Activated CD4-positive, alpha-beta memory T cell treated with anti-CD3 and anti-CD28 coated beads, Interleukin-2, amount 10 ng/mL, durations not matched to agents 7 days and 5 days (primary cell): ENCODE measurements at places on chromosomes 1 and 21. TPM values are rescaled to one million over a fixed set of nuclear protein-coding genes. Genes with fewer than 3 reads are reported as not detected.

Gene ST6GALNAC3
- total RNA-seq = not detected

Gene PCSK9
- 0.05 TPM for total RNA-seq

Gene TMEM125
- total RNA-seq = not detected

Gene MMP23B
- 0.63 TPM for total RNA-seq

Gene RHOU
- 4.5 TPM for total RNA-seq

Gene LEFTY2
- total RNA-seq = not detected

Gene LCE2A
- total RNA-seq = not detected

Gene AIM2
- 28.1 TPM for total RNA-seq

Gene BEND5
- 0.80 TPM for total RNA-seq

Gene RPE65
- not detected for total RNA-seq

Gene PGBD5
- not detected for total RNA-seq

Gene NCAM2
- not detected for total RNA-seq

Gene LENEP
- 0.35 TPM for total RNA-seq

Gene OR2T11
- total RNA-seq = not detected

- no peak for DNase-seq
- no peak overlapping the region for H3K4me3 ChIP-seq
- H3K27ac ChIP-seq = no peak overlapping the region
- H3K27me3 ChIP-seq = peaks cover 12% of the 10 kb centered on the region
- no peaks in the 10 kb centered on the region for H3K36me3 ChIP-seq
These were observed 12.8 kb upstream of the E2F2 start for GRCh38 chr1:23543707-23544443.

DNA sequence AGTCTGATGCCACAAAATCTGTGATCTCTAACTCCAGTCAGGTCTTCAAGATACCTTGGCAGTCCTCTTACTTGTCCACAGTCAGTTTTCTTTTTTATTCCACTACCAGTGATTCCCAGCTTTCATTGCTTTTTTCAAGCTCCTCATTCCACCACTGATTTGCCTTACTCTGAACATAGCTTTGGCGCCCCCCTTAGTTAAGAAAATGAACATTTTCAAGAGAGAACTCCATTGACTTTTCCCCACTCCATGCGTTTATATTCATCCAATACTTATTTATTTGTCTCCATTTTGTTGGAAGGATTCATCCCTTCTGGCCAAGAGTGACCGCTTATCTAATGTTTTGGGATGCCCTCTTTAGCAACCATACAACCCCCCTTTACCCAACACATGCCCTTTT, 33.9 kb upstream of the IPO9 start:
- peaks cover 15% of the 10 kb centered on the region for H3K4me1 ChIP-seq
- peaks cover 2% of the 10 kb centered on the region for H3K27me3 ChIP-seq
- no peak overlapping the region for H3K27ac ChIP-seq
- no peak for DNase-seq
- no peaks in the 10 kb centered on the region for H3K36me3 ChIP-seq

DNA sequence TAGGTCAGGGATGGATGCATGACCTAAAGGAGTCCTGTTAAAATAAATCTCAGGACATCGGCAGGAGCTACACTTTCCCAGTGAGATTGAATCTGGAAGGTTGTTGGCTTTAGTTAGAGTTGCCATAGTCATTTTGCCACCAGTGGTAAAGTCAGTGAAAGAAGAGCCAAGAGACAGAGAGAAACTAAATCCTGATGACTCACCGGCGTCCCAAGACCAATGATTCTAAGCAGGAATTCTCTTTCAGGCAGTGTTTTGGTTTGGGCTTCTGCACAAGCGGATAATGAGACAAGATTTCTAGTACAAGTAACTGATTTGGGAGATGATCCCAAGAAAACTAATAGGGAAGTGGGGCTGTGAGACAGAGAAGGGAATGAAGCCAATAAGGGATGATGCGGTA, 88.8 kb upstream of the ETS2 start:
- H3K4me1 ChIP-seq = no peaks in the 10 kb centered on the region
- H3K27ac ChIP-seq = no peak overlapping the region
- H3K36me3 ChIP-seq = no peaks in the 10 kb centered on the region
- no peak overlapping the region for H3K4me3 ChIP-seq
- DNase-seq = no peak

GRCh38 chr1:1929639-1930545, 10.8 kb upstream of the TMEM52 start:
- H3K36me3 ChIP-seq = peaks cover 5% of the 10 kb centered on the region
- no peak overlapping the region for H3K4me3 ChIP-seq

- peak within 1 kb of the TSS; percentile 18 for H3K27ac ChIP-seq
- H3K4me3 ChIP-seq = peak within 1 kb of the TSS; percentile 75
- peak; percentile 39 for DNase-seq
- H3K36me3 ChIP-seq = peaks cover 2% of the 10 kb centered on the region
These were observed at the start of gene FNBP1L for GRCh38 chr1:93447481-93448291. Gene FNBP1L, plus strand, starts transcription at chr1:93448118. Its CDS starts 164 bp downstream, at chr1:93448282.

DNA sequence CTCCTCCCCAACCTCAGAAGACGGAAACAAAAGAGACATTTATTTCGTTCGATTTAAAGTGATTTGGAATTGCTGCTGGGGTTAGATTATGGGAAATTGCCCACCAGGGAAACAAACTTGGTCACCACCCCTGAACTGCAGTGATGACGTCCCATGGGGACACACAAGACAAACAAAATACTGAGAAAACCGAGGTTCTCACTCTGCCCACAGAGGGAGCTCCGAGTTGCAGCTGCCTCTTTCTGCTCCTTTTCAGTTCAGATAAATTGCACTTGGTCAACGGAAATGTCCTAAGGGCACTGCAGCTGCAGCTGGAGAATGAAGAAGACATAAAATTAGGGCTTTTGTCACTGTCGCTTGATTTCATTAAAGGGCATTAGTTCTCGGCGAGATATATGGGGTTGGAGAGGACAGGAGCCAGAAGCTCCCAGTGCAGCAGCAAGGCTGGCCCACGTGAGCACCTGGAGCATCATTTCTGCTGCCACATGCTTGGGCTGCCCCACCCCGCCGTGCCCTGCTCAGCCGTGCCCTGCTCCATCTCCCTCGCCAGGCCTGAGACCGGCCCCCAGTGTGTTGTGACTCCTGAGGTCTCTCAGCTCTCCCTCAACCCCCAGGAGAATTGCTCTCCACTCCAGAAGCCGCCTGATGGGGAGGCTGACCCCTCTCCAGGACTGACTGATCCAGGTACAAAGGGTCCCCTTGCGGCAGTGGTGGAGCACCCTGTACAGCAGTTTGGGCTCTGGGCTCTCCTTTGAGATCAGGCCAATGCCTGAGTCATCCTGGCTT, 231.7 kb upstream of the AJAP1 start:
- H3K27me3 ChIP-seq = no peaks in the 10 kb centered on the region
- H3K36me3 ChIP-seq = no peaks in the 10 kb centered on the region
- DNase-seq = no peak
- no peaks in the 10 kb centered on the region for H3K4me1 ChIP-seq
- H3K27ac ChIP-seq = no peak overlapping the region

DNA sequence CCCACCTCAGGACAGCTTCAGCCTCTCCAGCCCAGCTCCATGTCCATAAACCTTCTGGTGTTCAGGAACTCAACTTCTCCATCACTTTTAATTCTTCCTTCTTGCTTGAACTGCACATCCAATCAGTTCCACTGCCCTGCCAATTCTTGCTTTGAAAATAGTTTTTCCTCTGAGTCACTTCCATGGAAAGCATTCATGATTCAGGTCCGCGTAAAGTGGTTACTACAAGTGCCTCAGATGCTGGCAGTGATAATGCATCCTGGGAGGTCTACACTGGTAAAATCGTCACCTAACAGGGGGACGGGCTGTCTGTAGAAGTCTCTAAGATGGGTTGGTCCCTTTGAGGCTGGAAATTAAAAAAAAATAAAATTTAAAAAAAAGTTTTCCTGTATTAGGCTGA, 25.9 kb upstream of the RCAN1 start:
- H3K4me3 ChIP-seq = peak overlapping the region; percentile 61
- peaks cover 7% of the 10 kb centered on the region for H3K36me3 ChIP-seq
- H3K27ac ChIP-seq = peak overlapping the region; percentile 81
- H3K27me3 ChIP-seq = peaks cover 4% of the 10 kb centered on the region
- H3K4me1 ChIP-seq = peaks cover 41% of the 10 kb centered on the region

- H3K27ac ChIP-seq = no peak overlapping the region
- H3K36me3 ChIP-seq = no peaks in the 10 kb centered on the region
- H3K4me1 ChIP-seq = peaks cover 5% of the 10 kb centered on the region
- no peak overlapping the region for H3K4me3 ChIP-seq
- no peak for DNase-seq
These were observed 149.5 kb downstream of the FGGY start for GRCh38 chr1:59446257-59446901.

DNA sequence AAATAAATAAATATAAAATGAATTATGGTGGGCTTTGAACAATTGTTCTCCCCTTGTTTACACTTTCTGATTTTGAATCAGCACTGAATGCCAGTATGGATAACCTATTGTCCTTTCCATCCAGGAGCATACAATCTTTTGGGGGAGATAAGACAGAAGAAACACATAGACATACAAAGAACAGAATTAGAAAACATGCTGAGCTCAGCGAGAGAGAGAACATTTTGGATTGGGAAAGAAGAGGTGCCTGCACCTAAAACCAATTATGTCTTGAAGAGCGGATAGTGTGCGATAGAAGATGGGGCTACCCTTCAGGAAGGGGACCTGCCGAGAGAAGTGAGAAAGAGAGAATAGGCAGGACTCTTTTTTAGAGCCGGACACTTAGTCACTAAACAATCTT, 6.6 kb downstream of the PGM1 start:
- H3K27ac ChIP-seq = no peak overlapping the region
- peaks cover 12% of the 10 kb centered on the region for H3K4me1 ChIP-seq
- H3K4me3 ChIP-seq = no peak overlapping the region
- no peaks in the 10 kb centered on the region for H3K27me3 ChIP-seq
- peaks cover 19% of the 10 kb centered on the region for H3K36me3 ChIP-seq

GRCh38 chr1:7679159-7679872, 91.8 kb upstream of the VAMP3 start:
- no peaks in the 10 kb centered on the region for H3K4me1 ChIP-seq
- no peaks in the 10 kb centered on the region for H3K36me3 ChIP-seq
- no peak overlapping the region for H3K27ac ChIP-seq
- no peak for DNase-seq
- H3K27me3 ChIP-seq = peaks cover 13% of the 10 kb centered on the region

- peaks cover 20% of the 10 kb centered on the region for H3K27me3 ChIP-seq
- DNase-seq = no peak
- H3K36me3 ChIP-seq = no peaks in the 10 kb centered on the region
- no peak overlapping the region for H3K27ac ChIP-seq
These were observed 84.4 kb downstream of the RNF220 start for GRCh38 chr1:44489481-44489880.

GRCh38 chr1:47013293-47013692, 10.2 kb upstream of the CYP4X1 start:
- H3K4me1 ChIP-seq = no peaks in the 10 kb centered on the region
- H3K27ac ChIP-seq = no peak overlapping the region
- H3K36me3 ChIP-seq = no peaks in the 10 kb centered on the region
- no peak overlapping the region for H3K4me3 ChIP-seq
- DNase-seq = no peak

DNA sequence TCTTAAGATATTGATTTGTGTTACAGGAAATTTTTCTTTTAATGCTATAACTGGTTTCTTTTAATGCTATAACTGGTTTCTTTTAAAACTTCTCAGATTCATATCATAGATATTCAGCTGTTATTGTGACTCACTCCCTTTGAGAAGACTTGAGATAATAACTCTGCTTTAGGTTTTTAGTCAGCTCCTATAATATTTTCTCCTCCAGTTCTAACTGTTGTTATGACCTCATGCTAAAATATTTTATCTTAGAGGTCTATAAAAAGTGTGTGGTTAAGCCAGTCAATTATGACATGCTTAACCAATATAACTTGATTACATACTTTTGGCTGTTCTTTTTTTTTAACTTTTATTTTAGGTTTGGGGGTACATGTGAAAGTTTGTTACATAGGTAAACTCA, 280.2 kb downstream of the PTGER3 start:
- H3K27ac ChIP-seq = no peak overlapping the region
- DNase-seq = no peak
- H3K4me1 ChIP-seq = peaks cover 4% of the 10 kb centered on the region
- H3K27me3 ChIP-seq = no peaks in the 10 kb centered on the region
- H3K36me3 ChIP-seq = no peaks in the 10 kb centered on the region

DNA sequence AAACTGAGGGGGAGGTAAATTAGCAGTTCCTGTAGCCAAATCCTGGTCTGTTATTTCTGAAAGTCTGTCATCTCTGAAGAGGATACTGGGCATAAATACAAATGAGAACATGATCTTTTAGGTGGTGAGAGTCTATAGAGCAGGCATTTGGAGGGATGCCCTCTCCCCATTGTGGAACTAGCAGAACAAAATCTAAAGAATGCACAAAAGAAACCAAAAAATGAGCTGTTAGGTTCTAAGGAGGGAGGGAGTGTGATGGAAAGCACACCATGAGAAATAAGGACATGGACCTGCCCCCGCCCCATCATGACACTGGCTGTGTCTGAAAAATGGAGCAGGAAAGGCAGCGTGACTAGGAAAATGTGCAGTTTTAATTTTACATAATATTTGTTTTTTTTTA, 262.0 kb downstream of the KIF26B start:
- no peak for DNase-seq
- no peaks in the 10 kb centered on the region for H3K27me3 ChIP-seq
- no peak overlapping the region for H3K27ac ChIP-seq
- no peaks in the 10 kb centered on the region for H3K4me1 ChIP-seq

DNA sequence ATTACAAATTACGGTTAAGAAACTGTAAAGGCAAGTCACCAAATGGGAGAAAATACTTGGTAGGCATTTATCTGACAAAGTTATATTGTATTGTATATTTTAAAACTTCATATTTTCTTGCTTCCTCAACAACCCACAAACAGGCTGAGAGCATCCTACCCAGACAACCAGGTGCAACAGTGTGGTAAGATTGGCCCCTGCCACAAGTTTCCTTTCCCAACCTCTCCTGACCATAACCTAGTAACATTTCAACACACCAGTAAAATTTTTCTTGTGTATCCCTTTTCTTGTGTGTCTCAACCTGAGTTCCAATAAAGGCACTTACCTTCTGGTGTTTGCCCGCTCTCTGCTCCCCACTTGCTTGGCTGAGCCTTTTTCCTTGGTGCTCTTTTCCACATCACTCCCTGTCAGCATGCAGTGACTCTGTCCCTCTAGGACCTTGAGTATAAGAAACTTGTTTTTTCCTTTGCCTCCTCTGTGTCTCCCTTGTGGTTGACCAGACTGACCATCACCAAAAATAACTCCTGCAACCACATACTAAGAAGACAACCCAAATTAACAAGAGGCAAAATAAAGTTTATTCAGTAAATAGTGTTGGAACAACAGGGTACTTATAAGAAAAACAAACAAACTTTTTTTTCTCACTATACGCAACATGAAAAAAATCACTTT, 40.9 kb downstream of the FCRL3 start:
- H3K27me3 ChIP-seq = peaks cover 11% of the 10 kb centered on the region
- H3K4me1 ChIP-seq = no peaks in the 10 kb centered on the region
- no peak overlapping the region for H3K27ac ChIP-seq
- H3K36me3 ChIP-seq = no peaks in the 10 kb centered on the region
- H3K4me3 ChIP-seq = no peak overlapping the region
- no peak for DNase-seq

GRCh38 chr21:43571976-43572375, 87.3 kb downstream of the HSF2BP start:
- H3K4me1 ChIP-seq = no peaks in the 10 kb centered on the region
- H3K36me3 ChIP-seq = no peaks in the 10 kb centered on the region
- H3K27me3 ChIP-seq = peaks cover 11% of the 10 kb centered on the region
- H3K4me3 ChIP-seq = no peak overlapping the region
- no peak for DNase-seq

GRCh38 chr1:94535095-94535494, 6.5 kb downstream of the F3 start:
- no peak overlapping the region for H3K27ac ChIP-seq
- no peak overlapping the region for H3K4me3 ChIP-seq
- DNase-seq = no peak

GRCh38 chr1:80113168-80114038, 1106.9 kb upstream of the ADGRL4 start:
- H3K36me3 ChIP-seq = no peaks in the 10 kb centered on the region
- no peaks in the 10 kb centered on the region for H3K27me3 ChIP-seq
- H3K4me1 ChIP-seq = no peaks in the 10 kb centered on the region
